ENCODE measurements at places on chromosomes 4 and X.
A peak's percentile ranks its signal among the peaks of the same experiment; 100 is the strongest.

DNA sequence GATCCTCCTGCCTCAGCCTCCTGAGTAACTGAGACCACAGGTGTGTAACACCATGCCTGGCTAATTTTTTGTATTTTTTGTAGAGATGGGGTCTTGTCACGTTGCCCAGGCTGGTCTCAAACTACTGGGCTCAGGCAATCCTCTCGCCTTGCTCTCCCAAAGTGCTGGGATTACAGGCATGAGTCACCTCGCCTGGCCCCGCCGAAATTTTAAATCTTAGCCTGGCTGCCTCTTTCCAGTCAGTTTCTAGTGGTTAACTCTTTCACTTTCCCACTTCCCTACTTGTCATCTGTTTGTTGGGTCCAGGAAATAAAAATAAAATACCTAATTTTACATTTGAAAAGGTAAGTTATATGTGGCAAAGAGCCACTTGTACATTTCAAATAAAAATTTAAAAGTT, 62.4 kb downstream of the TMEM165 start:
- DNase-seq: no peak

DNA sequence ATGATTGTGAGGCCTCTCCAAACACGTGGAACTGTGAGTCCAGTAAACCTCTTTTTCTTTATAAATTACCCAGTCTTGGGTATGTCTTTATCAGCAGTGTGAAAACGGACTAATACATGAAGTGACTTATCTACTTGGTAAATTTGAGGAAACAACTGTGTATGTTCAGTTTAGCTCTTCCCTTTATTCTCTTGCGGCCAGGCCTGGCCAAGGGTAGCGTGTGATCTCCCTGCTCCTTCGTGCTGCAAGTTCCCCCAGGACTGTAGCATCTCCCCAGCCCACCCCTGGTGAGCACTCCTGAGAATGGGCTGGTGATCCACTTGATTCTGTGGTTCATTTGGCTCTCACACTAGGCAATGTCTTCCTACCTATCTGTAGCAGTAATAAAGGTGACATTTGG, 53.2 kb upstream of the CHRNA9 start:
- DNase-seq: no peak

- DNase-seq: peak; percentile 55
These were observed 931.0 kb upstream of the INTU start for GRCh38 chr4:126701756-126702155.

DNA sequence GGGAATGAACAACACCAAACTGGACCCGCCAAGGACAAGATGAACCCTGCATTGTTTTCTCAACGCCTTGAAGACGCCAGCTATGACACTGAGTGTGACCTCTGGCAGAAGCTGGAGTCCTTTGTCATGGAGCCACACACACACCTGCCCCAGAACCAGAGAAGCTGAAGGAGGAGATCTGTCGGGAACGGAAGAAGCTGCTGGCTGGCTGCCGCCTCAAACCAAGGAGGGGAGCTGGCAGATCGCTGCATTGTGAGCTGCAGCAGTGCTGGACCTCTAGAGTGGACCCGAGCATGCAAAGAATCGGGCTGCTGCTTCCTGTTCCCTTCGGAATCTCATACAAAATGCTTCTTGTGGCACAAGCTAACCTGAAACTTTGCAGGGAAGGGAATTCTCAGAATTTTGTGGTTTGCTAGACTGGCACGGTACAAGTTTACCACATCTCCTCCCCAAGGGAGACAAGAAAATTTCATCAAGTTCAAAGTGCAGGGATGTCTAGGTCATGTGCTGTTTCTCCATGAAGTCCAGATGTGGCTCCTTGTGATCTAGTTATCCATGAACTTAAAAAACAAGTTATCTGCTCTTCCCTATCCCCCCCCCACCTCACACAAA, 23.4 kb upstream of the GLRB start:
- no peak for DNase-seq

- no peak for DNase-seq
These were observed 54.4 kb upstream of the CLNK start for GRCh38 chr4:10738826-10739489.

GRCh38 chrX:100353326-100353725, 56.7 kb downstream of the PCDH19 start:
- no peak for DNase-seq

DNA sequence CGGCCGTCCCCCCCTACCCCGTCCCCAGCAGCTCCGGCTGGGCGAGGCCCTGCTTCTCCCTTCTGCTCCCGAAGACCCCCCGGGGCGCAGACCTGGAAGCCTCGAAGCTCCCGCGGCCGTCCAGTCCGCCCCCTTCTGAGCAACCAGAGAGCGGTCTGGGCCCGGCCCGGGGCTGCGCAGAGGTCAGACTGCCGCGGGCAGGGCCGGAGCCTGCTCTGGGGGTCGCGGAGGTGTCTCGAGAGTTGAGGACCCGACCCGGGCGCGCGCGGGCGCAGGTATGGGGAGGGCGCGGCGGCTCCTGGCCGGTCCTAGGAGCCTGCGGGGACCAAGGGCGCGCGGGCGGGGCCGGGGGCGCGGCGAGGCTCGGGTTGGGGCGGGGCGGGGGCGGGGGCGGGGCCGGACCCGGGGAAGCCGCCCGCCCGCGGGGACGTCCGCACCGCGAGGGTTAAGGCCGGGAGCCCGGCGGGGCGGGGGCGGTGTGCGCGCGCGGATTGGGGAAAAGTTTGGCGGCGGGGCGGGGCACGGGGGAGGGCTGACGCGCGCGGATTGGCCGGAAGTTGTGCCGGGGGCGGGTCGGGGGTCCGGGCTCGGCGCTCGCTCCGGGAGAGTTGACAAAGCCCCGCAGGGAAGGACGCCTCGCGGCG, at the start of gene FGFRL1:
Gene FGFRL1, plus strand, starts transcription at position 605 of the 644 bp plus-strand sequence. CDS start 860 bp downstream, outside the sequence.
- DNase-seq: peak; percentile 97

DNA sequence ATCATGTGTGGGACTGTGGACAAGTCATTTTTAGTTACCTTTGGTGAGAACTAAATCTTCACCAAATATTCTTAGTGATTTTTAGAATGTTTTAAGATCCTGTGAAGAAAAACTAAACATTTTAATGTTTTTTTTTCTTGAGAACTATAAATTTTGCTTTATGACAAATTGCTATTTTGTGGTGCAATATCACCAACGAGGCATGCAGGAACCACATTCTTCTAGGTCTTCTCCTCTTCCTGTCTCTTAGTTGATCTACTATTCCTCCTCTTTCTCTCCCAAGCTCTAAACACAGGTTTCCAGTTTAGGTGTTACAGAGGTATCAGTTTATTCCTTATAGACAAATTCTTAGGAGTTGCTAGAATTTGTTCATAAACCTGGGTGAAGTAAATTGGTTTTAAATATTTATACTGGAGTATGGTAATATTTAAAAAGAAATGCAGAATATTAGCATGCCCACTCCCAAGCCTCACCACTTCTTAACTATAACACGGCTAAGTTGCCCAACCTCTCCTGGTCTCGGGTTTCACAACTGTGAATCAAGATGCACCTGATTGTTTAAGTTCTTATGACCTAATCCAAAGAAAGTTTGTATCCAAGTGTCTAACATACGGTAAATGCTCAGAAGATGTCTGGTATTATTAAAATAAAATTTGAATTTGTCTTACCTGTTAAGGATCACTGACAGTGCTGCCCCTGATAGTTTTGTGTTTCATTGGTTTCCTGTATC, 56.5 kb upstream of the CLNK start:
- no peak for DNase-seq

DNA sequence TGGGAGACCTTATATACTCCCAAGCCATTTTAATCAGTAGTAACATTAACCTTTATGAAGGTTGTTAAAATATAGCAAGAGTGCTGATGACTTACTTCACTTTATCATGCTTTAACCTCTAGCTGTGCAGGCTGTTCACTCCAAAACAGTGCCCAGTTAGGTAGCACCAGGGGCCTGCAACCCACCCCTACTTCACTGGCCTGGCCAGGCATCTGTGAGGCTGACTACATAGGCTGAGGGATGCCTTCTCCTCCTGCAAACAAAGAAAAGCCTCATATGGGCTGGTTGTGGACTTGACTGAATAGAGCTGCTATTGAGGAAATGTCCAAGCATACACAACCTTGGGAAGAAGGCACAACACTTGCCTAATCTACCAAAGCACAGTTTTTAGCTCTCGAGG, 172.8 kb downstream of the SHROOM3 start:
- DNase-seq: no peak

DNA sequence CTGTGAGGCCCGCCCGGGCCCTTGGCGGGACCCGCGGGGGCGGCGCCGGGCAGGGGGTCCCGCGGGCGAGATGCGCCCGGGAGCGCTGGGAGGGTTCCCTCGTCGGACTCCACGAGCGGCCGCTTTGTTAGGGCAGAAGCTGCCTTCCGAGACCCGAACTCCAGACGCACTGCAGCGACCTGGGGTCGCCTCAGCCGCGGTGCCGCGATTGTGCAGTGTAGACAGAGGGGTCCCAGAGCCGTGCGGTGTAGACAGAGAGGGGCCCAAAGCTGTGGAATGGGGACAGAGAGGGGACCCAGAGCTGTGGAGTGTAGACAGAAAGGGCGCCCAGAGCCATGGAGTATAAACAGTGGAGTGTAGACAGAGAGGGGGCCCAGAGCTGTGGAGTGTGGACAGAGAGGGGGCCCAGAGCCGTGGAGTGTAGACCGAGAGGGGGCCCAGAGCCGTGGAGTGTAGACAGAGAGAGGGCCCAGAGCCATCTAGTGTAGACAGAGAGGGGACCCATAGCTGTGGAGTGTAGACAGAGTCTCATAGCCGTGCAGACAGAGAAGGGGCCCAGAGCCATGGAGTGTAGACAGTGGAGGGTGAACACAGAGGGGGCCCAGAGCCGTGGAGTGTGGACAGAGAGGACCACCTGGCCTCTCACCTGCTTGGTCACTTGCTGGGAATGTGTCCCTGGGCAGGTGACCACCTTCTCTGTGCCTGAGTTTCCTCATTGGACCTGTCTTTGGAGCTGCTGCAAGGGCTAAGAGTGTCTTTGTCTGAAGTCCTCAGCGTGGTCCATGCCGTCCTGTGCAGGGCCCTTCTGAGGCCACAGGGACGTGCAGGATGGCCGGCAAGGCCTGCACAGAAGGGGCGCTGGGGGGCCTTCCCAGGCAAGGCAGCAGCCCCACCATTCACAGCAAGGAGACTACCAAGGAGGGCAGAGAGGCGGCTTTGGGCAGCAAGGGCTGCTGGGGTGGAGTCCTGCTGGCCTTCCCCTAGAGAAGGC, 875 bp downstream of the RGS12 start:
- DNase-seq: no peak

DNA sequence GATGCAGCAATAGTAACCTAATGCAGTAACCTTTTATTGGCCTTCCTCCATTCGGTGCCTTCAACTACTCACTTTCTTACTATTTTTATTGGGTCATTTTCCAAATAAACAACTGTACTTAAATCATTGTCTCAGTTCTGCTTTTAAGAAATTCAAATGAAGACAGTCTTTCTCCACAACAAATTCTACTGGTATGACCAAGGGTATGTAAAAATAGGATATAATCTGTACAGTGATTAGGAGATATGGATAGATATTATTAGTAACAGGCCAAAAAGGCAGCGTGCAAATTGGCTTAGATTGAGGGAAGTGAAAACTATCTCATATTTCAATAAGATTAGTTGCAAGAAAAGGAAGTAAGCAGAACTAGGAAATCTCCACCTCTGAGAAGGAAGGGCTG, 177.4 kb upstream of the PPP1R2C start:
- no peak for DNase-seq

DNA sequence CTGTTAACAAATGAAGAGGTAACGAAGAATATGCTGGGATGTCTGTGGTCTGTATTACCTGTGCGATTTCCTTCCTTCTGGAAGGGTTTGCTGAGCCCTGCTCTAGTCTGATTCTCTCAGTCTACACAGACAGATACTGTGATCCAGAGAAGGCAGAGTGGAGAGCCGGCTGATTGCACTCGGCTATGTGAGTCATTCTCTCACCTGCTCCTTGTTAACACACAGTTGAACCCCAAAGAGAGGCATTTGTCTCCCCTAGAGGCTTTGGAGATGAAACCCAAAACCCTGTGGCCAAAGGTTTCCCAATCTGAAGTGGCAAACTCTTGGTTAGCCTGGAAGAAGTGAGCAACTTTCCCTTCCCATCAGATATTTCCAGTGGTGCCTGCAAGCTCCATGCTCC, 78.1 kb upstream of the GPC4 start:
- no peak for DNase-seq

- DNase-seq: no peak
These were observed 16.2 kb downstream of the MAEA start for GRCh38 chr4:1305781-1306455.

GRCh38 chrX:43661521-43662240, 5.6 kb downstream of the MAOA start:
- no peak for DNase-seq

DNA sequence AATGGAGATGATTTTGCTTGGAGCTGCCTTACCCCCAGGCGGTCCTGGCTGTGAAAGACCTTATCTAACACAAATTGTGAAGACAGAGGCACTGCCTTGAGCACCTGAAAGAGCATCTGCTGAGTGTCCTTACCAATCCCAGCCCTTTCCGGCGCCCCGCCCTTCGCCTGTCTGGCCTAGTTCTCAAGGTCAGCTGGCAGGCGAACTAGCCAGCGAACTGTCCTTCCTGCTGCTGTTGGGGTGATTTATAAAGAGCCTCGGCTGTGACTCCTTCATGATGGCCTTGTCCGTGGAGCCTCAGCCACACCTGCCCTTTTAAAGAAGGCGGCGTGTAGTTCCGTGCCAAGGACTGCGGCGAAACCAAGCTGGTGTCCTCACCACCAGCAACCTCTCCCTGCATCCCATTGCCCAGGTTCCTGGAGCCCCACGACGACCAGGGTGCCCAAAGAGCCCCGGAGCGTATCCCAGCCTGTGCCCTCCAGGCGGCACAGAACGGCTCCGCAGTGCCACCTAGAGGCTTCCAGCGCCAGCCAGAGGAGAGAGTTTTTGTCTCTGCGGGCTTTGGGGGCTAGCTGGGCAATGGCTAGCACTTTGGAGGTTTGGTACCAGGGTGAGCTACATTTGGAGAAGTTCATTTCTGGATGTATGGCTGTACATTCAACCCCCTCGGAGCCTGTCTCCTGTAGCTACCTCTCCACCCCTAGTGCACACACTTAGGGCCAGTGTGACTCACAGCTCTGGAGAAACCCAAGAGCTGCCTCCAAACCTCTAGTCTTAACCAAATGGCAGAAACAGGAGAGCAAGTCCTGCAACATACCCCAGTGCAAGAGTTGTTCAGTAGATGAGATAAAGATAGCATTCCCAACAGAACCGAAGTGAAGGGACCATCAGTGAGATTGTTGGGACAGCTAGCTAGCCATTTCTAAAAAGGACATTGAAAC, 36.8 kb upstream of the VMA21 start:
- DNase-seq: peak; percentile 34

DNA sequence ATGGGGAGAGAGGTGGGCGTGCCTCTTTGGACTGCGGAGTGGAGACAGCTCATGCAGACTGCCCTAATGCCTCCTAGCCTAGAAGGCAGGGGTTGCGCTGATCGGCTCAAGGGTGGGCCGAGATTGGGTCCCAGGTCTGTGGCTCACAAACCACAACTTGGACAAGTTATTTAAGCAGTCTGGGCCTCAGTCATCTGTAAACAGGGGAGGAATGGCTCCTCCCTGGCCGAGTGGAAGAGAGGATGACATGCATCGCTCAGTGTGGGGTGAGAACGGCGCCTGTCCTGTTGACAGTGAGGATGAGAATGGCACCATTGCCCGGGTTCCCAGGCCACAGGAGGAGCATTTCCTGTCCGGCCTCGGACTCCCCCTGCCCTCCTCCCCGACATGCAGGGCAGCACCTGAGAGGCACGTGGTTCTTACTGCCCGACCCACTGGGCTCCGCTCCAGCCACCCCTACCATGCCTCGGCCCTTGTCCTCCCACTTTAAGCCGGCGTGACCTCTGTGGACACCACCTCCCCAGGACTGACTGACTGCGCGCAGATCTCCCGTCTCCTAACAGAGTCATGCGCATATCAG, 40.3 kb upstream of the GRPEL1 start:
- DNase-seq: no peak
